ENCODE measurements at places on chromosomes 16 and 17.

DNA sequence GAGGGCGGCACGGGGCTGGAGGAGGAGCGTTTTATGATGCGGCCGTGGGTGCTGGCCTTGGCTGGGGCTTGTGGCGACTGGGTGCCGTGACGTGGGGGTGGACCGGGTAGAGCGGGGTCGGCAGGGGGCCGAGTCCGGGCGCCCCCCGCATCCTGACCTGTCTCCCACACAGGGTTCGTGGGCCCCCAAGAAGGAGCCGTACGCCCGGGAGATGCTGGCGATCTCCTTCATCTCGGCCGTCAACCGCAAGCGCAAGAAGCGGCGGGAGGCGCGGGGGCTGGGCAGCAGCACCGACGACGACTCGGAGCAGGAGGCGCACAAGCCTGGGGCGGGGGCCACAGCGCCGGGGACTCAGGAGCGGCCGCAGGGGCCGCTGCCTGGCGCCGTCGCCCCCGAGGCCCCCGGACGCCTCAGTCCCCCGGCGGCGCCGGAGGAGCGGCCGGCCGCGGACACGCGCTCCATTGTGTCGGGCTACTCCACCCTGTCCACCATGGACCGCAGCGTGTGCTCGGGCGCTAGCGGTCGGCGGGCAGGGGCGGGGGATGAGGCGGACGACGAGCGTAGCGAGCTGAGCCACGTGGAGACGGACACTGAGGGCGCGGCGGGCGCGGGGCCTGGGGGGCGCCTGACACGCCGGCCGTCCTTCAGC, 81.6 kb downstream of the ARHGAP23 start:
- DNase-seq, result no peak

DNA sequence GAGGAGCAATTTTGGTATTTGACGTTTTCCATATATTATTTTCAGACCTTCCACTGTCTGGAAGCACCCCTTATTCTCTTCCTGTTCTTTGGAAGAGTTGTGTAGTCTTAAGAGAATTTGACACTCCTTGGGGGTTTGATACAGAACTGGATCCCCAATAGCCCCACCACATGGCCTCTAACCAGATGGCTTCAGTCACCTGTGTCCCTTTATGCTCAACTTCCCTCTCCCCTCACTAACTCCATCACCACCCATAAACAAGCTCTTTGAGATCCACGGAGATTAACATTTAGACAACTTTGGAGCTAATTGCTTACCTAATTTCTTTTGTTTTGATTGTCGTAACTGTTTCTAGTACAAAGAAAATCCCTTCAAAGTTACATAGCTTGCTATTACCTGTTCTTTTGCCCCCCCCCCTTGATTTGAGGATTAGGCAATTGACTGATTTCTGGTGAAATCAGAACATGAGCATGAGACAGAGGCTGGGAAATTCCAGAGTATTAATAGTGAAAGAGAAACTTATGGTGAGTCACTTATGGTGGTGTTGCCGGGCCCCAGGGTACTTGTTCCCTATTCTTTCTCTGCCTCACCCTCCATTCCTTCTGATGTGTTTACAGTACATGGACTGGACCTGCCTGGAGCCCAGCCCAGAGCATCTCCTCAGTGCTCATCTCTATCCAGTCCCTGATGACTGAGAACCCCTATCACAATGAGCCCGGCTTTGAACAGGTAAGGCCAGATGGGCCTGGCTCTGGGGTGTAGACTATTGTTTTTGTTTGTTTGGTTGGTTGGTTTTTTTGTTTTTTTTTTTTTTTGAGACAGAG, 7.5 kb downstream of the UBE2Z start:
- DNase-seq, result no peak

DNA sequence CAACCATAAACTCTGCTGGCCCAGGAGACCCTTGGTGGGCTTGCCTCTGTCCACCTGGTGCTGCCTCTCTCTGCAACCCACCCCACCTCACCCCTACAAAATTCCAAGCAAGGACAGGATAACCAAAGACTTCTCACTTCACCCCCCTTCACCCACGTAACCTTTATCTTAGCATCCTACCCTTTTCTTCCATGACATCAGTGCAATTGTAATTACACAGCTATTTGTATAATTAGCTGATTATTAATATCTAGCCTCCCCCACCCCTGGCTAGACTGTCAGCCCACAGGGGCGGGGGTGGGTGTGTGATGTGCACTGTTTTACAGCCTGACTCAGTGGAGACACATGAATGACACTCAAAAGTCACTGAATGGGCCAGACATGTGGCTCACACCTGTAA, 262.2 kb downstream of the MRTFB start:
- no peak for DNase-seq

- no peak for DNase-seq
Measured at GRCh38 chr17:13740686-13741085, 139.0 kb upstream of the HS3ST3A1 start.

DNA sequence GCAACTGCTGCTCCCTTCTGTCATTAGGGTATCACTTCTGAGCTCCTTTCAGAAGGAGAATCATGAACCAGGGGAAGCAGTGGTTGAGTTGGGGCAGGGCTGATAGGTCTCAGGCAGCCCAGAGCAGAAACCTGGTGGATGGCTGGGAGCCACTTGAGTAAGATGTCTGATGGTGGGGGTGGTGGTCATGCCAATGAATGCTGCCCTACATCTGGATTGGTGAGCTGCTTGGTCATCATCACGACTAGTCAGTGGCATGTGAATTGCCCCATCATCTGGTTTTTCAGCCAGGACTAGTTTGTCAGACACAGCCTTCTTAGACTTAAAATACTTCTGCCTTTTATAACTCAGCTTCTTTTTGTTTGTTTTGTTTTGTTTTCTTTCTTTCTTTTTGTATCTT, 2.6 kb downstream of the GID4 start:
- DNase-seq, result no peak

DNA sequence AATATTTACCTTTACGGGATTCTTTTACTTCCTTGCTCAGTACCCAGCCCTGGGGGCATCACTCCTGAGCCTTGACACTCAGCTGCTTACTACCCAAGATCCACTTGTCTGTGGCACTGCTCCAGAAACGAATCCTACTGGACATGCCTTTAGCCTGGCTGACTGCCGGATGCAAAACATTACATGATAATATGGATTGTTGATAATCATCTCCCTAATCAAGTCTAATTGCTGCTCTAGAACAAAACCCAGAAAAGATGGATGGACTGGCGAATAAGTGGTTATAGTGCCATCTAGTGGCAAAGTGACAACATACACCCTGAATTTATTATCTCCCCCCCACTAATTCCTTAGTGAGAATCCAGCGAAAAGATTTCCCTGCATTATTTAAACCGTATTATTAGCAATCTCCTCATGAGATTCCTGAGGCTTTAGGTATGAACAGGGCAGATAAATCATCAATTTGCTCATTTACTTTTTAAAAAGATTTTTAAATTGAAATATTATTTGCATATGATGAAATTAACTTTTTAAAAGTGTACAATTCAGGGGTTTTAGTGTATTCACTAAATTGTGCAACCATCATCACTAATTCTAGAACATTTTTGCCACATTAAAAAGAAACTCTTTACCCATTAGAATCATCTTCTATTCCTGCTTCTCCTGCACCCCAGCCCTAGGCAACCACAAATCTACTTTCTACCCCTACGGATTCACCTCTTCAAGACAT, 61.6 kb downstream of the RGS9 start:
- DNase-seq, result no peak

DNA sequence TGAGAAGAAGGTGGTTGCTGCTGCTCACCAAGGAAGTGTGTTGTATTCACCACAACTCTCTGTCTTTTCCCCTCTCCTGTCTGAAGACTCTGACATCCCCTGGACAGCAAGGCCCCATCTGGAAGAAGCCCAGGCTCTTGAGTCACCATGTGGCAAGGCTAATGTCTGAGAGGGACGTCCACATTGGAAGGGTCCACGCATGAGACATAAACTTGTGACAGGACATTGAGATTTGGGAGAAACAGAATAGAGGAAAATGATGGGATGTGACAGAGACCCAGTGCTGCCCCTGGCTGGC, 176.5 kb downstream of the IRF8 start:
- no peak for DNase-seq

- DNase-seq, result no peak
Measured at GRCh38 chr17:28573521-28573920, 2.2 kb upstream of the PIGS start.

DNA sequence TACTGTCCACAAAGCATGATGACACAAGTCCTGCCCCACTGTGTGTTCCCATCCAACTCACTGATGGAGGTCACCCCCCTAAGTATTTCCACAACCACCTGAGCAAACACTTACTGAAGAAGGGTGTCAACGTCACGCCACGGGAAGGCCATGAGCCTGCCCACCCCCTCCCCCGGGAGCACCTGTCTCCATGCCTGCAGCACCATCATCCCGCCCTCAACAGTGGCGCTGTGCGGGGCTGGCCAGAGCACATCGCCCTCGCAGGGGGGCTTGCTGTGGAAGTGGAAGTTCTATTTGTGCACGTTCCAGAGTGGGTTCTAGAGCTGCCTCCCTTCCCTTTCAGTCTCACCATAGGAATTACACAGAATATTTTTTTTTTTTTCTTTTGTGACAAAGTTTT, 4.3 kb upstream of the MBTPS1 start:
- no peak for DNase-seq

DNA sequence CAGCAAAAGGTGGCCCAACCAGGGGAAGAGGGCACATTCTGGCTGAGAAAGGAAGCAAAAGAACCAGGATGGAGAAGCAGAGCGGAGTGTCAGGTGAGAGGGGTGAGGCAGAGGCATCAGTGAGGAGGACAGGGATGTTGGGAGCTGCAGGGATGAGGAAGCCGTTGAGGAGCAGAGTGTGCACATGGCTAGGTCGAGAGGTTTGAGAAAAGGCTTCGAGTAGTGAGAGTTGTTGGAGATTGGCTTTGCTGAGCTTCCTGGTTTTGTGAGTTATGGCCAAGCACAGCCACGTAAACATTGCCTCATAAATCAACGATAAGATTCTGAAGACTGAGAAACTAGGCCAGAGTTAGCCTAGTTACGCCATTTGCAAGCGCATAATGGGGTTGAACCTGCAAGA, 26.9 kb downstream of the DNAH2 start:
- no peak for DNase-seq

DNA sequence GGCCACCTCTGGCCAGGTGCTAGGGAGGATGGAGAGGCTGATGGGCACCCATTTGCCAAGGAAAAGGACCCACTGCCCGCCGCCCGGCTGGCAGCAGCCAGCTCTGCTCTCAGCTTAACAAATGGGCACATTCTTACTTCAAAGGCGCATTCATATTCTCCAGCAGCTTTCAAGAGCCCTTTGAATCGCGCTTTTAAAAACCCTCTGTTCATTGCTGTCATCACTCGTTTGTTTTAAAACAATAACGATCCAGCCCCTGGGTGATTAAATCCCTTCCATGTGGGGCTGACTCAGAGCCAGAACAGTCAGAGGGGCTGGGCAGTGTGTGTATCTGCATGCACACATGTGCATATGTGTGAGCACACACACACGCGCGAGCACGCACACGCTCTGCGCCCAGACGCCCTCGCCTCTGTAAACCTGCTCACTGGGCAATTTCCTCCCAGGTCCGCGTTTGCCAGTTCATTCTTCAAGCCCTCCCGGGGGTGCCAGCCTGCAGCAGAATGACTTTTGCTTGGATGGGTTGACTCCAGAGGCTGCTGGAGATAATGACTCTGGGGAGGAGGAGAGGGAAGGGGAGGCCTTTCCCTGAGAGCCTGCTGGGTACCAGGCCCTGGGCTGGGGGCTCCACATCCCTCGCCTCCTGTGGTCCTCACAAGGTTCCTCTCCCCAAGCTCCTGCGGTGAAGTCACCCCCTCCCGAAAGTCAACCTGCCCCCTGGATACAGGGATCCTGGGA, 133.1 kb downstream of the SDK2 start:
- no peak for DNase-seq
